NCI-H1694 treated with DMSO at 0.1 percent for 48 hours (cell line): ENCODE measurements at places on chromosomes 16 and 17.

DNA sequence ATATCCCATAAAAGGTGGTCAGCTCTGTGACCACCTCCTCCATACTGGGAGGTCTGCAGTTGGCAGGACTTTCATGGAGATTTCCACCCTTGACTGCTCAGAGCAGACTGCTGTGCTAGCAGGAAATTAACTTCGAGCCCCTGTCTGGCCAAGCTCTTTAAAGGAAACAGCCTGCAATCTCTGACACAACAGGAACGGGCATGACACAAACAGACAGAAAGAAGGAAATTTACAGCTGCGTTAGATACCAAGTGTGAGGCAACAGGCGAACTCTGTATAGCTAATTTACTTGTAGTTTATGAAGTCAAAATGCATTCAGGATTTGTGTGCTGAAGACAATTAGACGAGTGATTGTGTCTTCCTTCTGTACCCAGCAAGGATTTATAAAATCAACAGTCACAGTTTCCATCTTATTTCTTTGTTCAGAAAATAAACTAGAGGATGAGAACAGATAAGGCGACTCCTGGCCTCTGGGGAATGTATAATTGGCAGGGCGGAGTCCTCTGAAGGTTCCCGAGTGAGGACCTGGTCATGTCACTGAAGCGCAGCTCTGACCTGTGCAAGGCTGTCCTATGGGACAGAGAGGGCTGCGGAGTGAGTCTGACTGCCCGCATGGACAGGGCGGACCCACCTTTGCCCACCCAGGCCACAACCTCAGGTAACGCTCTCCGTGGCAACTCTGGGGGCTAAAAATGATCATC lies 16.1 kb downstream of the WIPI1 start:
- DNase-seq = no peak

DNA sequence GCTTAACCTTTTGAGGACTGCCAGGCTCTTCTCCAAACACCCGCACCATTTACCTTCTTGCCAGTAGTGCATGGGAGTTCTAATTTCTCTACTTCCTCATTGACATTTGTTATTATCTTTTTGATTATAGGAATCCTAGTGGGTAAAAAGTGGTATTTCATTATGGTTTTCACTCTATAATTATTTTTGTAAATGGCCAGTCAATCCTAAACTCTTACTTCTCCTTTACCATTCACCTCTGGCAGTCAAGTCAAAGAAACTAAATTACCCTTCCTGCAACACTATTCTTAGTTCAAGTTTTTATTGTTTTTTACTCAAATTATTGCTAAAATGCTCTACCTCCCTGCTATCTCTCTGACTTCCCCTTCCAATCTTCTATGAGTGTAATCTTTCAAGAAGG lies 29.8 kb upstream of the ANKFY1 start:
- DNase-seq = no peak

DNA sequence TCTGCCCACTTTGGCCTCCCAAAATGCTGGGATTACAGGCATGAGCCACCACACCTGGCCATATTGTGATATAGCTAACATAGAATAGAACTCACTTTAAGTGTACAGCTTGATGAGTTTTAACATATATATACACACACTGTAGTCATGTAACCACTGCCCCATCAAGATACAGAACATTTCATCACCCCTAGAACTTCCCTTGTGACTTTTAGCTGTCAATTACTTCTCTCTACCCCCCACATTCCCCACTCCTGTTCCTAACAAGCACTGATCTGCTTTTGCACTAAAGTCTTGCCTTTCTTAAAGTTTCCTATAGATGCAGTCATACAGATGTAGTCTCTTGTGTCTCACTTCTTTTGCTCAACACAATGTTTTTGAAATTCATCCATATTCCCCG lies 93.1 kb downstream of the PITPNC1 start:
- DNase-seq = no peak

GRCh38 chr16:2500918-2501750 lies 12.6 kb upstream of the ATP6V0C start:
- peak; percentile 65 for DNase-seq

GRCh38 chr17:8147141-8147804 lies 4.9 kb downstream of the PER1 start:
- DNase-seq = no peak

DNA sequence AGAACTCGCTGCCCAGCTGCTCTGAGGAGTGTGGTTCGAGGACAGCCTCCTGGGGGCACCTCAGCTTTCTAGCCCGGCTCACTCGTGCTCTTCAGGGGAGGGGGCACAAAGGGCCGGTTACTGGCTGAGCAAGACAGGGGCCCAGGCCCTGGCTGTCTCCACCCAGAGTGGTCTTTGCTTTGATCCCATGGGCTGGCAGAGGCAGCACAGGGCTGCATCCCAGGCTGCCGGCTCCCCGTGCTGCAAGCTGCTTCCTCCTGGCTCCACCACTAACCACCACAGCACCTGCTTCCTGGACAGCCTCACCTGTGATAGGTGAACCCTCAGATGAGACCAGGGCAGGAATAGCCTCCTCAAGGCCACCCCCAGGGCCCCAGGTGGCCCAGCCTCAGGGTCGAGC lies 6.8 kb downstream of the SPPL2C start:
- DNase-seq = no peak

DNA sequence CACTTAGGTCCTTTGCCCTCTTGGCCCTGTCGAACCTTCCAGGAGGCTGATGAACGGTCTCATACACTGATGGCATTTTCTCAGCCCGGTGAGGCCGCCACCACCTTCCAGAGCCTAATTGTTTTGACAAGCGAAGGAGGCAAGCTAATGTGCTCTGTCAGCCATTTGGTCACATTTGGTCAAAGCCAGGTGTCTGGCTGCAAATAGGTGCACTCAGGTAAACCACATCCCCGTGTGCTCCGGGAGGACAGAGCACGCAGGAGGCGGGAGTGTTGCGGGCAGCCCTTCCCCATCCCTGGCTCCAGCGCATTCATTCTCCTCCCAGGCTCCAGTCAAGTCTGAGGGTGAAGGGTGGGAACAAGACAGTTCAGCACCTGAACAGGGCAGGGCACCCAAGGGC lies 240.1 kb downstream of the MSI2 start:
- no peak for DNase-seq

DNA sequence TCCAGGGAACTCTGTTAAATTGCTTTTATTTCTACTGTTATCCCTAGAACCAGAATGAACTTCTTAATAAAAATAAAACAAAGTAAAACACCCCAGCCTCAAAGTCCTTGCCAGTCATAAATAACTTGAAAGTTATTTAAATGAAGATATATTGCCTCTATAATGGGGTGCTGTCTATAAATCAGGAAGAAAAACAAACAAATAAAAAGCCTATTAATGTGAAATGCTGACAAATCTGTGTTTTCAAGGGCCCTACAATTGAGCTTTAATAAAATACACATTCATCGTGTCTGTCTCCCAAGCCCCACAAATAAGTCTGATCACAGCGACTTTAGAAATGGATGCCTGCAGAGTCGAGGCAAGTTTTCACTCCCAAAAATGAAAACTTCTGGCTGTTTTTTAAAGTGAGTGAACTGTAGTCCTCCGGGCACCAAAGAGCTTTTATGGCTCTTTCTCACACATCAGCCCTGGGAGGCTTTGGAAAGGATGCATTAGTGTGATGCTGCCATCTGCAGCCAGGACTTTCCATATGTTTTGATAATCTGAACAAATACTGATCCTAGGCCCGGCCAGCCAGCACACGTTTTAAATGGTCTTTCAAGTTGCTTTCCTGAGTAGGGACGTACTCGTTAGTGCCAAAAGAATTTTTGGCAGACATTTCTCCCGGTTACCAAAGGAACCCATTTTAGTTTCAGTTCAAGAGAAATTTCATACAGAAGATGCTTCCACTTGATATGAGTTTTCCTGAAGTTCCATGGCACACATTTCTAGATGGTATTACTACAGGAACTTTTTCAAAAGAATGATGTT lies 16.3 kb downstream of the NACA2 start:
- peak; percentile 92 for DNase-seq

DNA sequence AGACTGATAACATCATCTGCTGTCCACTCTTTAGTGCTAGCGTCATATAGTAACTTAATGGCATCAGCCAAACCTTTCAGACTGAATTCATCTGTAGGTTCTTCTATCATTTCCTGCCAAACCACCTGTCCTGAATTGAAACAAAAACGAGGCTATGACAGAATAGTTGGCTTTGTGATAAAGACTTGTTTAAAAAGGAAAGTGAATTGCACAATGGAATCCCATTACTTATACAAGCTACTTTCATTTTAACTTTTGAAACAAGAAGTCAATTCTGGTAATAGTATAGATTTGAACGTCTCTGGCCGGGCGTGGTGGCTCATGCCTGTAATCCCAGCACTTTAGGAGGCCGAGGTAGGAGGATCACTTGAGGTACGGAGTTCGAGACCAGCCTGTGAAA lies 18.2 kb downstream of the LASP1NB start:
- DNase-seq = no peak
